ENCODE measurements at places on chromosomes 6 and 20. TPM values are rescaled to one million over a fixed set of nuclear protein-coding genes. Genes with fewer than 3 reads are reported as not detected.

- no peak for DNase-seq
Observed at GRCh38 chr20:45976086-45976485, 4.1 kb upstream of the ZNF335 start.

GRCh38 chr6:161228096-161228495 lies 45.8 kb downstream of the AGPAT4 start:
- DNase-seq: no peak

DNA sequence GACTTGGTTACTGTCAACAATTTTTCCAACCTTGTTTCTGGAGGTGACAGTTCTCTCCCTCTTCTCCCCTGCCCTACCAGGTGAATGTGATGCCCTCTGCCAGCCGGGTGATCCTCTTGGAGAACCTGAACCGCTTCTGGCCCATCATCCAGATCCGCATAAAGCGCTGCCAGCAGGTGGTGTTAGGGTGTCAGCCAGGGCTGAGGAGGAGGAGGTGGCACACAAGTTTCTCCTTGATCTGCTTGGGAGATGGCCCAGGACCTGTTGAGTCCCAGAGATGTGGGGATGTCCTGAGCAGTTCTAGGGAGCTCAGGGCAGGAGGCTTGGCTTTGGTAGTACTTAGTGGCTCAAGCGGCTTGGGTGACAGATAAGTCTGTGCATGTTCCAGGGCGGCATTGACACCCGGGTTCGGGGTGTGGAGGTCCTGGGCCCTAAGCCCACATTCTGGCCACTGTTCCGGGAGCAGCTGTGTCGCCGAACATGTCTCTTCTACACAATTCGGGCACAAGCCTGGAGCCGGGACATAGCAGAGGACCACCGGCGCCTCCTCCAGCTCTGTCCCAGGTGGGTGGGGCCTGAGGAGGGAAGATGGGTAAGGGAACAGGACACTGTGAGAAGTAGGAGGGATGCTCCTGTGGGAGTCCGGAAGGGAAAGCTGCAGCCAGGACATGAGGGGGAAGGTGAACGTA lies 21.2 kb downstream of the CUL9 start:
- DNase-seq: no peak

The RAB32 gene
- 0.23 TPM for total RNA-seq

The CALHM6 gene
- 10.3 TPM for total RNA-seq

All from activated CD4-positive, alpha-beta T cell treated with anti-CD3 and anti-CD28 coated beads, Interleukin-2, amount 10 ng/mL, durations not matched to agents 7 days and 5 days (primary cell).